ENCODE measurements at places on chromosomes 2 and 18. TPM values are rescaled to one million over a fixed set of nuclear protein-coding genes. Genes with fewer than 3 reads are reported as not detected.

GRCh38 chr2:200944467-200945394 is 18.7 kb downstream of the ORC2 start:
- DNase-seq: no peak

GALR1 gene
- not detected for total RNA-seq

DNA sequence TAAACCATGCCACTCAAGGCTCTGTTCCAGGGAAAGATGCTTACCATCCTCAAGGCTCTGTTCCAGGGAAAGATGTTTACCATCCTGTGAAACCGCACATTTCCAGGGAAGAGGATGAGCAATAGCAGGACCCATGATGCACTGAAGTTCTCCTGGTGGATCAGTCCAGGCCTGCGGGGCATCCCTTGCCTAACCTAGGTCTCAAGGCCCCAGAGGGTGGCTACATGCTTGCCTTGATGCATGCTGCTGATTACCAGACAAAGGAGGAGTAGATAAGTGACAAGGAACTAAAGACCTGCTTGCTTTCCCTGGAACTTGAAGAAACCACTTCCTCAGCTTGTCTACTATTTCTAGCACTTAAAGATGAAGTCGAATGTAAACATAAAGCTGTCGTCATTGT is 111.0 kb upstream of the LINC00305 start:
- DNase-seq: no peak

DNA sequence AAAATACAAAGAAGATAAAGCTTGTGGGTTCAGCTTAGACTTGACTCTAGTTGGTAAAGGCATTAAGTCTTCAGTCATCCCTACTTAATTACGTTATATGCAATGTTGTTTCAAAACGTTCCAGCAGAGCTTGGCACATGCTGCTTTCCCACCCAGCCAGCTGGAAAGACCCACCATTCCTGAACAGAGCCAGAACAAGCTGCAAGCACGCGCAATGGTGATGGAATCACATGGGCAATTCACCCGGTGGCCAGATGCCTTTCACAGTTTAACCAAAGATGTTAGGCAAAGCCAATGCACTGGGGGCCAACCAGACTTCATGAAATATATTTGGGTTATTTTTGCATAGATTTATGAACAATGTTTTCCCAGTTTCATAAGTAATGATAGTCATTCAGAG is 123.4 kb upstream of the CDH20 start:
- peak; percentile 17 for DNase-seq

GRCh38 chr2:237075749-237076599 is 9.7 kb upstream of the COPS8 start:
- DNase-seq: no peak

DNA sequence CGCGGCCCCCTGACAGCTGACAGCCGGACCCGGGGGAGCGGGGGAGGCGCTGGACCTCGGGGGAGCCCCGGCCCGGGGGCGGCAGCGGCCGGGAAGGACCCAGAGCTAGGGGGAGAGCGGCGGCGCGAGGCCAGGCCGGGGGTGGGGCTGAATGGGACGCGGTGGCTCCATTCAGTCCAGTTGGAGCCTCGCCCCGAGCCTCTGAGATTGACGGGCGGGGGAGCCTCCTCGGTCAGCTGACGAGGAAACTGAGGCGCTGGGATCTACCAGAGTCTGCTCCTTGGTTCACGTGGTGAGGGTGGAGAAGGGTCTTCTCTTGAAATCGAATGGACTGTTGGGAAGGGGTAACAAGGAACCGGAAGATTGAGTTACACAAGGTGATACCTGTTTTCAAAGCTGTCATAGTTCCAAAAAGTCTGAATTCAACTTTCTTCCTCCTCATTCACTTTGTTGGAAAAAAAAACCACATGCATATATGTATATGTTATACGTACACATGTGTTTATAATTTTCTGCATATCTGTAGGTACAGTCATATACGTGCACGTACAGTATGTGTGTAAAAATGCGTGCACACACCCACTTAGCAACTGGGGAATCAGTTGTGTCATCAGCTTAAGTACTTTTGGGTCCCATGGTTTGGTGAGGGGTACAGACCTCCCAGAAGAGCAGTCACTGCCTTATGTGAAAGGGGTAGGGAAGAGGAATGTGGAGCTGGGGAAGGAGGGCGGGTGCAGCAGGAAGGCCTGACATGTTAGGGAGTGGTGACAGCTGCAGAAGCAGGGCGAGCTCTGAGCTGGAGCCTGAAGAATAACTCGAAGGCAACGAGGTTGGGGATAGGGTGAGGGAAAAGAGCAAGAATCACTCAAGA is 628 bp downstream of the PPP1R7 start:
- DNase-seq: peak; percentile 11

DNA sequence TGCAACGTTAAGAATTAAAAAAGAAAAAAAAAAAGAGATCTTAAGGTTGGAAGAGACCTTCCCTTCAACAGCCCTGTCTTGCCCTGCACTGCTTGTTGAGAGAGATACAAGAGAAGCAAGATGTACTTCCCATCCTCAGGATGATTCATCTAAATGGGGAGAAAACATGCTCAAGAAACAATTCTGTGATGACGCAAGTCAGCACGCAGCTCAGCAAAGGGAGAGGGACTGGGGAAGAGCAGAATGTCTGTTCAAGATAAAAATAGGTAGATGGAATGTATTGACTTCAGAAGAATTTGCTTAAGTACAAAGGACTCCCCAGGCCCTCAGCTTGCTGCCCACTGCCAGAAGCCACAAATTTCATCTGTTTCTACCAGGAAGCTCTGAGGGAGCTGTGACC is 198.2 kb upstream of the SPRED2 start:
- no peak for DNase-seq

GRCh38 chr18:42906761-42907160 is 208.7 kb downstream of the RIT2 start:
- DNase-seq: no peak

NDC80 gene
- 7.3 TPM for total RNA-seq

RAB1A gene
- total RNA-seq: 160 TPM

RAB27B gene
- total RNA-seq: 57.9 TPM

DNA sequence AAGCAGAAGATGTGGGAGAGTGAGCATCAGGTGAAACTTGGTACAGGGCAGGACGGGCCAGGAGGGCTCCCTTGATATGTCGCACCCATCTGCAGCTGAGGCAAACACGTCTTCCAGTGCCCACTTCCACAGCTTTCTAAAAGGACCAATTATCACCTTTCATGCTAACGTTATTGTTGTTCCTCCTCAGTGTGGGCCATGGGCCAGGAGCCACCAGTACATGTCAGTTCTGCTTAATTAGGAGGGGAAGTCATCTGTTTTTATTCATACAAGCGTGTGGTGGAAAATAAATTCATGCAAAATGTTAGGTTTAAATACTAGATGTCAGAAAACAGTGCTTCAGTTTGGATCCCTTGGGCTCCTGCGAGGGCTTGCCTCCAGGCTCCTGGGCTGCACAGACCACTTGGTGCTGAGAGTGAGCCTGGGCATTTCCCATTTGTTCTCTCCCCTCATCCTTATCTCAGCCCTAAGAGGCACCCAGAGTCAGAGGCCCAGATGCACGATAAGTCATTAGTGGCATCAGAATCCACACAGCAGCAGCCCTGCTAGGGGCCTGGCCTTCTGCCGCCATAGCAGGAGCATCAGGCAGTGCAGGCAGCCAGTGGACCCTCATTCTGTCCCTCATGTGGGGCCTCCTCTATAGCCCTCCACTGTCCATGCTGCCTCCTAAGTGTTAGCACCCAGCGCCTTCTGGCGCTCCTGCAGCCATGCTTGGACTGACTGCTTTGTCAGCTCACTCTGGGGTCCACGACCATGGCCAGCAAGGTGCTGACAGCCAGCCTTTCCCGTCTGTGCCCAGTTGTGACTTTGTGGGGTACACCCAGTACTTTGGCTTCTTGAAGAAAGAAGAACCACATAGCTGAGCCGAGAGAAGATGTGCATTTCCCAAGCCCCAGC is 539.8 kb upstream of the RAB6C start:
- DNase-seq: no peak

STK17B gene
- 40.6 TPM for total RNA-seq

DNA sequence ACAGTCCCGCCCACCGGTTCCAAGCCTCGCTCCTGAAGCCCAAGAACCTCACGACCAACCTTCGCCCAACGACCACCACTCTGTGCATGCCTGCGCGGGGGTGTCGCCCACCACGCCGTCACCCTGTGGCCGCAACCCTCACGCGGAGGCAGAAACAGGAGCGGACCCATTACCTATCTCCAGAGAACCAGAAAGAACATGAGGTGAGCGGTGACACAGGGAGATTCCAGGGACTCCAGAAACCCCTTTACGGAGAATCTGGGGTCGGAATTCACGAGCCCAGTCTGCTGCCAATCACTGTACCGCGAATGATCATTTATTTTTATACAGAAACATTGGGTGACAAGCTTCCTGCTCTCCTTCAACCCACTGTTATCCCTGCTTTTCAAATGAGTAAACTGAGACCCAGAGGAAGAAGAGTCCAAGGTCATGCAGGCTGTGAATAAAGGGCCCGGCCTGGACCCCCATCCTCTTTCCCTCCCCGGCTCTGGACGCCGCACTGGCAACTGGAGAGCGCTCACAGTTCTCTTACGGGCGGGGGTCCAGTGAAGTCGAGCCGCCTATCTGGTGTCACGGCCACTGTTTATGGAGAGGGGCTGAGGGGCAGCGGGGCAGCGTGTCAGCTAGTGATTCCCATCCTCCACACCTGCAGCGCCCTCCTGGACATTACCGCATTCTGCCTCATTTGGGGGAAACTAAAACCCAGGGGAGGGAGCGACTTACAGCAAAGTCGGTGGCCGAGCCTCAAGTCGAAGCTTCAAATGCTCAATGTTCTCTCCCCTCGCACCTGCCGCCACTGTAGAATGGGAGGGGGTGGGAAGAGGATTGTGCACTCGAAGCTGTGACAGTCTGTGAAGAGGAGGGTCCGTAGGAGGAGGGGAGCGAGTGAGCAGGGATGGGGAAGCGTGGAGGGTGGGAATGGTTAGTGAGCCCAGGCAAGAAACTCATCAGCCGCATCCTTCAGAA is 723 bp upstream of the SLC30A3 start:
- DNase-seq: no peak

DNA sequence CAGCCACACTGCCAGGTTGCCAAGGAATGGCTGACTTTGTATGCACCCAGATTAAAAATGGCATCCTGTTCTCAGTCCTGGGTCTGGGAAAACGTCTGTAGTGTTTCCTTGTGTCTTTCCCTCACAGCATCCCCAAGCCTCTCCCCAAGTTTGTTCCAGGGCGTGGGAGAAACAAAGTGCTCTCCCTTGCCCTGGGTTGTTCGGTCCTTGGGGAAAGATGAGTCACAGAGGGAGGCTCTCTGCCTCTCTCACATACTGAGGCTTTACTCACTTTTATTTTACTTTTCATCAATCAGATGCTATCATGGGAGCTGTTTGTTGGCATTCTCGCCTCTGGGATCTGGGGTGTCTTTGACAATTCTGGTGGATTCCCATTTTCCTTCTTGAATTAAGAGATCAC is 492.3 kb downstream of the XIRP2 start:
- DNase-seq: no peak

SLC35G4 gene
- total RNA-seq: not detected

IL36G gene
- total RNA-seq: not detected

- DNase-seq: no peak
Observed at GRCh38 chr2:145864501-145864900, 1344.6 kb upstream of the ZEB2 start.

- no peak for DNase-seq
Observed at GRCh38 chr2:205792908-205793307, 110.6 kb downstream of the NRP2 start.

DNA sequence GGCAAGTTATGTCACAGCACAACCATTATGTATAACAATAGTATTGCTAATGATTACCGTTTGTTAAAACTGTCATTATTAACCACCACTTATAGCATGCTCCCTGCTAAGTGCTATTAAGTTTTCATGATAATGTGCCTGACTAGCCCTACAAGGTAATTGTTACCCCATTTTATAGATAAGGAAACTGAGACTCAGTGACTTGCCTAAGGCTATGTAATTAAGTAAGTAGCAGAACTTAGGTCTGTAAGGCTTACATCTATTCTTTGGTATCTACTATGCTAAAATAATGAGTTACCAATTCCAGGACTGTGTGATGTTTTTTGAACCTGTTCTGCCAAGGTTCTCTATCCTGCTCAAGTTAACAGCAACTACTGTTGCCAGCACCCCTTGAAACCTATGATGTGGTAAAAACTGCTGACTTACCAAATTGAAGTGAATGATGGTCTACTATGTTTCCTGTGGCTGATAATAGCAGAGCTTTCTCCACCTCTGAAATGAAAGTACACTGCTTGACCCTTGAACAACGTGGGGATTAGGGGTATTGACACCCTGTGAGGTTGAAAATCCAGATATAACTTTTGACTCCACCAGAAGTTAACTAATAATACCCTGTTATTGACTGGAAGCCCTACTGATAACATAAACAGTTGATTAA is 18.2 kb downstream of the ACVR2A start:
- DNase-seq: no peak

ACADL gene
- total RNA-seq: 32.9 TPM
